ENCODE measurements at places on chromosomes 2 and 18. TPM values are rescaled to one million over a fixed set of nuclear protein-coding genes. Genes with fewer than 3 reads are reported as not detected.

DNA sequence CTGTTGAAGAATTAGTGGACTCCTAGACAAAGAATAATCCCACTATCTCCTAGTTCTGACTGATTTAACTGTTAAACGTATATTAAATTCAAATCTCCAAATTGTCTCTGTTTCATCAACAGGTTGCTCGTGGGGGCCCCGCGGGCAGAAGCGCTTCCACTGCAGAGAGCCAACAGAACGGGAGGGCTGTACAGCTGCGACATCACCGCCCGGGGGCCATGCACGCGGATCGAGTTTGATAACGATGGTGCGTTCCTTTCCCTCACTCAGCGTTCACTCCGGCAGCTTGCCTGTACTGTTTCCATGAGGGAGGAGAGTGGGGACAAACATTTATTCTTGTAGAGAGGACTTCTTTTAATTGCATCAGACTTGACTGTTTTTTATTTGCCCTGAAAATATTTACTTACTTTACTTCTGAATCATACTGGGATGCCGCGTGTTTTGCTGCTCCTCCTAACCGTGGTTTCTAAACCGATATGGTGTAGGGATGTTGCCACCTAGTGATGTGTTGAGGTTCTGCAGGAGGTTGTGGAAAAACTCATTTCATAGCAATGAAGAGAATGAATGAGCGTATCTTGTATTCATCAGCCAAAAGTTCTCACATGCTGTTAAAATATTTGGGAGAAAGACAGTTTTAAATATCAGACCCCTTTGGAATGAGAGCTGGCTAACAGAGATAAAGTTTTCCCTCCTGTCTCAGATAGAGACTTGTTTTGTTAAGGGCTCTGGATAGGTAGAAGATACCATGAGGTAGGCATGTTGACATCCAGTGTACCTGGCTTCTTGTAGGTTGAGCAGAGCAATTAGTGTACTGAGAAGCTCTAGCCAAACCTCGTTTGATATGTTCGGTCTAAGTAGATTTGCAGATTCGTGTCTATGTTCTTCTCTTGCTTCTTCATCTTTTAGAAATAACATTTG lies 38.3 kb downstream of the ITGA6 start:
- DNase-seq: peak; percentile 83

Gene CCDC74B
- total RNA-seq: 24.8 TPM

DNA sequence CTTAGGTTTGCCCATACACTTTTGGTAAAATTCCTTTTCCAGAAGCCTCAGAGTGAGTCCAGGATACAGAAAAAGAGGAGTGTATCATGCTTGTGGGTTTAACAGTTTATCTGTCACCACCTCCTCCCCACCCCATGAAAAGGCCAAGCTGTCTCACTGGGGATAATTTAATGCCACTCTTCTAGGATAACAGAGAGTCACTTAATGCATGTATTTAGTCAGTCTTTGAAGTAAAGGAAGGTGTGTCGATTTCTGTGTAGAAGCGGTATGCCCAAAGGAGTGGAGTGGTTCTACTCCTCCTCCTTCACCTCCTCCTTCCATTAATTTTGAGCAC lies 116.4 kb downstream of the QPCT start:
- DNase-seq: no peak

DNA sequence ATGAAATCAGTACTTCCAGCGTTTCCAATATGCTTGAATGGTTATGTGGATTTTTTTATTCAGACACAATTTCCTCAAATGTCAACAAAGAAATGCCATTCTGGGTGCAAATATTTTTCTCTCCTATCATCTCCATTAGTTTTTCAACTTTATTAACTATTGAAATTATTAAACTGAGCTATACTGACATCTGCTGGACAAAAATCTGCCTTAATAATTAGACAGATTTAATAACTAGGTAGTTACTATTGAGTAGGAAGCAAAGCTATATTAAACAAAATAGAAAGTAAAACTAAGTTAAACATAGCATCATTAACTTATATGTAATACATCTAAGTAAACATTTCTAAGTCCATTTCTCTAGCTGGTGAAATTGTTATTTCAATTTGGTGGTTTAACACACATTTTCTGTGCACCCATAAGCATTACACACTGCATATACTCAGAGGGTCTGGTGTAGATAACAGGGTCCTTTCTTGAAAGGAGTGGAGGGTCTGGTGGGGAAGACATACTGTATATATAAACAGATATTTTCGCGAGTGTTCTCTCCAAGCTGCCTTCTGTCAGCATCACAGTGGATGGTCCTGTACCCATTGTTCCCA lies 77.0 kb downstream of the LANCL1 start:
- peak; percentile 16 for DNase-seq

GRCh38 chr2:15325296-15325695 lies 235.8 kb downstream of the NBAS start:
- DNase-seq: no peak

DNA sequence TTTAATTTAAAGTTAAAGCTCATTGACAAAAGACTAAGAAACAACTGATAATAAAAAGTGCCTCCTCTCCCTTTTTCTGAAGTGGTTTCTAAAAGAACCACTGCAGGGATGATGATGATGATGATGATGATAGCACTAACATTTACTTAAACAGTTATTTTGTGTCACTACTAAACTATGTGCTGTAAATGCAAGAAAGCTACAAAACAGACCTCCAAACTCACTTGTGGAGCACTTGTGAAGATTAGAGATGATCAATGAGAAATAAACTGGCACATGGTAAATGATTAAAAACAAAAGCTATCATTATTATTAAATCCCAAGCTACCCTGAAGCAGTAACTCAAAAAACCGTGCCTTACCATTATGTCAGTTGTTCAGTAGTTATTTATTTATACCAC lies 88.7 kb downstream of the SLC8A1 start:
- DNase-seq: no peak

Gene DSG3
- not detected for total RNA-seq

DNA sequence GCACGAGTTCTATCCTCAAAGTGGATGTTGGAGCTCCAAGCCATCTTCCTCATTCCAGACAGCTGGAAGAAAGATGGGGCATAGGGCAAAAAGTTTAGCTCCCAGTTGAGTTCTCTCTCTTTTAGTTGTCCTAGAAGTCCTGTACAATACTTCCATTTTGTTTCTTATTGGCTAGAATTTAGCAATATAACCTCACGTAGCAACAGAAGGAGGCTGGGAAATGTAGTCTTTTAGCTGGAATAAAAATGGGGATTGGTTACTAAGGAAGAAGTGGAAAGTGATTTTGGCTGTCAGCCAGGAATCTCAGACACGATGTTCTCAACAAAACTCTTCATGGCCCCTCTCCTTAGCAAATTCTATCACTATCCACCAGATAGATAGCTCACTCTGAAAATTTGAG lies 79.9 kb downstream of the PLCL1 start:
- DNase-seq: no peak

Gene TRIM43
- total RNA-seq: not detected

- no peak for DNase-seq
Observed at GRCh38 chr18:26367425-26367824, 141.2 kb downstream of the TAF4B start.

Gene LPIN1
- total RNA-seq: 15.7 TPM

Gene OR6B2
- not detected for total RNA-seq

DNA sequence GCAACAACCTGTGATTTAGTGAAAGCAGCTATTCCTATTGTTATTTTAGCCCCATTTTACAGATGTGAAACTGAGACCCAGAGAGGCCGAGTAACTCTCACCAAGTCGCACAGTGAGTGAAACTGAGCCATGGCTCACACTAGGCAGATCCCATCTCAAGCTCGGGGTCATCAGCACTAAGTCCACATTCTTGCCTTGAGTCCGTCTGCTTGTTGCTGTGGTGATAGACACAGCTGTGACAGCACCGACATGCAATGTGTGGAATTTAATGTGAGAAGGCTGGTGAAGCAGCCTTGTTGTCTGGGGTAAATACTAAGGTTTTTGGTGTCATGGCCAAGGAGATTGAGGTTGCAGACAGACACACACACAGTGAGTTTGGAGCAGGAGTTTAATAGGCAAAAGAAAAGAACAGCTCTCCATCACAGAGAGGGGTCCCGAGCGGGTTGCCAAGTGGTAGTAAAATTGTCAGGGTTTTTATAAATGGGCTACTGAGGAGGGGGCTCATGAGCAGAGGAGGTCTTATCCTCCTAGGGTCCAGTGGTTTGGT lies 40.2 kb upstream of the GMCL1 start:
- DNase-seq: peak; percentile 95

DNA sequence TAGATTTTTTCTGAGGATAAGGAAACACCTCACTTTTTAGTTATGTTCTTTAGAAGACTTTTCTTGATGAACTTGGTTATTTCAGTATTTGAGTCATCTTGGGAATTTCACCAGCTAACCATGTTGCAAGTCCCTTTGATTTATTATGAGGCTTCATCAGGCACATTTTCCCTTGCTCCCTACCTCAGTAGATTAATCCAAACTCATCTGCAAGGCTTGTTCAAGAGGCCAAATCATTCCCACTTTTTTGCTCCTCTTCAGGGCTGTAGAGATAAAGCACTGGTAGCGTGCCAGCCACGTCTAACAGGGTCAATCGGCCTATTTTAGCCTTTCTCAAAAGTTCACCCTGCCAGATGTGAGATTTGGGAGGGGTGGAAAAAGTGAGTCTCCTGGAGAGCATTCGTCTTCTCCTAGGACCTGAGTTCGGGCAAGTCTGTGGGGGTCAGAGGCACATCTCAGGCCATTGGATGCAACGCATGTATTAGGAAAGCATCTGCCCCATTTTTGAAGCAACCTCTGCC lies 120.3 kb downstream of the RDH14 start:
- peak; percentile 32 for DNase-seq

GRCh38 chr2:215366440-215367032 lies 54.7 kb downstream of the ATIC start:
- DNase-seq: no peak

DNA sequence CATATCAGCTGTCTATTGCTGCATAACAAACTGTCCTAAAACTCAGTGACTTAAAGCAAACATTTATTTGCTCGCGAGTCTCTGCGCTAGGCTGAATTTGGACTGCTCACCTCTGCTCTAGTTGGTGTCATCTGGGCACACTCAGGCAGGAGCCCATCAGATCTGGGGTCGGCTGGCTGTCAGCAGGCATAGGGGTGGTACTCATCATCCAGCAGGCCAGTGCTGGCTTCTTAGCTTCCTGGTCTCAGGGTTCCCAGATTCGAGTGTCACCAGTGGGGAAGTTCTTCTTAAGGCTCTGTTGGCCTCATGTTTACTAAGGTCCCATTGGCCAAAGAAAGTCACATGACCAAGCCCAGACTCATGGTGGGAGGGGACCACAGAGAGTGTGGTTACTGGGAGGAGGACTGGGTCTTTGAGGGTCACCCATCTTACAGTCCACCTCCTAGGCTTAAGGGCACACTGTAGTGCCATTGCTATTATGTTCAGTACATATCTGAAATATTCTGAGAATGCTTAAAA lies 71.6 kb upstream of the ATG16L1 start:
- DNase-seq: no peak

DNA sequence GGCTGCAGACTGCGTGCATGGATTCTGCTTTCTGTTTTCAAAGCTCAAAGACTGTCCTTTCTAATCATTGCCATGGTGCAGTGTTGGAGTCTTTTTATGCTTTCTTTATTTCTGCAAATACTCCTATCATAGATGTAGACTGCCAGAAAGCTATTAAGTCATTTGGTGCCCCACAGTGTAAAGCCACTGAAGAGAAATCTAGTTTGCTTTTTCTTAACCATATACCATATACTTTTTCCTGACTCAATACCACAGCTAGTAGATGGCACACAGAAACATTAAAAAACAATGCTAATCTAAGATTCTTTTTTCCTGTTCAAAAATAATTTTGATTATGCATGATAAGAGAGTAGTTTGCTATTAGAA lies 109.9 kb upstream of the RAB27B start:
- no peak for DNase-seq

- no peak for DNase-seq
Observed at GRCh38 chr2:64931246-64932115, 57.7 kb upstream of the SLC1A4 start.

Gene ATP6V1C2
- total RNA-seq: not detected

GRCh38 chr2:167423731-167424130 lies 535.5 kb downstream of the XIRP2 start:
- no peak for DNase-seq

Gene NT5DC4
- total RNA-seq: not detected

Gene QPCT
- total RNA-seq: 0.13 TPM

GRCh38 chr2:185738679-185739472 lies at the start of gene FSIP2:
FSIP2 (plus strand) TSS chr2:185738804; CDS start chr2:185738895, 91 bp downstream.
- DNase-seq: peak; percentile 65

Gene GAL3ST2
- total RNA-seq: not detected

Gene KIAA2012
- not detected for total RNA-seq
